Activated CD4-positive, alpha-beta T cell treated with anti-CD3 and anti-CD28 coated beads for 36 hours (primary cell): ENCODE measurements at places on chromosomes 11 and 22.

DNA sequence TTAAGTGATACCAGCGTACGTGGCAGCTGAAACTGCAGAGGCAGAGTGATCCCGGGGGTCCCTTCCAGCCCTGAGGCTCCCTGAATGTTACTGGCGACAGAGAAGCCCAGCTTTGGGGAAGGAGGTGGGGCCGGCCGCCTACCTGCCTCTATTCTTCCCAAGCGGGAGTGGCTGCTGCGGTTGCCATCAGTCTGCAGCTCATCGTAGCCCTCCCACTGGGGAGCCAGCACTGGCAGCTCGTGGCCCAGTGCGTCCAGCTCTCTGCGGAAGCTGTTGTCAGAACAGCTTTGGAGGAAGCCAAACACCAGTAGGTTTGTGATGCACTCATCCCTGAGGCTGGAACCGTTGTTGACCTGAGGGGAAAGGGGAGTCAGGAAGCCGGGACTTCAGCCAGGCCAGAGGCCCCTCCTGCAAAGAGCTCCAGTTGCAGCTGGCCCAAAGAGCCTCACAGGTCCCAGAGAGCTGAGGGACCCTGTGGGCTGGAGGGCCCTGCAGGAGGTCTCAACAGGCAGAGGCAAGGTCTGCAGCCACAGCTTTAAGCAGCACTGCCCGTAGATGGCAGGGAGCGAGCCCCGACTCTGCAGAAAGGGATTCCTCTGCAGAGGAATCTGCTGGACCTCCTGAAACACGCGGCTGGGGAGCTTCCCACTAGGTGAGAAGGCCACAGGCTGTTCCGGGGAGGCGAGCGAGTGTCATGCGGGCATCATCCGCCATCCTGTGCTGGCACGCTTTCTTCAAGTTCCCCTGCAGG, 30.4 kb downstream of the BID start:
- DNase-seq = no peak

DNA sequence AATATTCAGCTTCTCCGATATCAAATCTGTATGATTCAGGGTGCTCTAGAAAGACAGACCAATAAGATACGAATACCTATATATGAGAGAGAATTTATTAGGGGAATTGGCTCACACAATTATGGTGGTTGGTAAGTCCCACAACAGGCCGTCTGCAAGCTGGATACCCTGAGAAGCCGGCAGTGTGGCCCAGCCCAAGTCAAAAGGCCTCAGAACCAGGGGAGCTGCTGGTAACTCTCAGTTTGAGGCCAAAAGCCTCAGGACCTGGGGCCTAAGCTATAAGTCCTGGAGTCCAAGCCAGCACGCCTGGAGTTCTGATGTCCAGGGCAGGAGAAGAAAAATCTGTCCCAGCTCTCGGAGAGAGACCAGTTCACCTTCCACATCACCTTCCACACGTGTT, 318.7 kb downstream of the BRD1 start:
- DNase-seq = no peak

DNA sequence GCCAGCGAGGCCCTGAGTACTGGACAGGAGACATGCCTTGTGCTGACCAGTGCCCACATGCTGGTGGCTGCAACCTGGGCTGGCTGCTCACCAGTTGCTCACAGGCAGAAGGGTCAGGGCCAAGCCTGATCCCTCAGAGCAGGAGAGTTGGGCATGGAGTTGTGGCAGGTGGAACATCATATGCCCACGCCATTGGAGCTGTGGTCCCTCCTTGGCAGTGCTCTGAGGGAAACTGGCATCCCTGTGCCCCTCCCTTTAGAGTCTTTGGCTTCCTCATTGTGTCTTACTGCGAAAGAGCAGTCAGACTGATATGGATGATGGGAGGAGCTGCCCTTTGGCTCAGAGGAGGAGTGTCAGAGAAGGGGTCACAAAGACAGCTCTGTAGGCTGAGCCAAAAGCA, 3.1 kb upstream of the MYEOV start:
- no peak for DNase-seq

DNA sequence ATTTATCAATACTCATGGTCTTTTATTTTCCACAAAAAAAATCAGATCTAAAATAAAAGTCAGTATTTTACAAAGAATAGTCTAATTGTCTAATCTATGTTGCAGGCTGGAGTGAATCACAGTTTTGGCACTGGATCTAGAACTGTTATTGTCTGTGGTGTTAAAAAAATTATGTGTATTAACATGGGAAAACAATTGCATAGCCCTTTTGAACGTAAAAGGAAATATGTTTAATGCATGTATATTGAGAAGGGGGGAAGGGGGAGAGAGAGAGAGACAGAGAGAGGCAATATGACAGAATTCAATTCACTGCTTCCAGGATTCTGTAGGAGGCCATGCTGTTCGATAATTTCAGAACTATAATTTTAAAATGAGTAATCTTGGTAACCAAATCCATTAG, 324.9 kb upstream of the CCDC90B start:
- DNase-seq = no peak

DNA sequence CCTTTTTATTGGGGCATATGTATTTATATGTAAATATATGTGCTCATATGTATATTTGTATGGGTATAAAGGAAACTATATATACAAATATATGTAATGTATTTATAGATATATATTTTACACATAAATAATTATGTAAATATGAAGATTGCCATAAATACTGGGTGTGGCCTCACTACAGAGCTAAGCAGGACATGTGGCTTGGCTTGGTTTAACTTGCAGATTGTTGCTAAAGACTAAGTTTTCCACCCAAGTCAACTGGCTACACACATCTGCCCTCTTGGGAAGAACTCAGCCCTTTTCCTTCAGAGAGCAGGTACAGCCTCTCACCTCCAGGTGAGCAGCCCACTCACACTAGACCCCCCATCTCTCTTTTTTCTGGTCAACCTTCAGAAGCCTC, 315.5 kb downstream of the OPCML start:
- no peak for DNase-seq
